A375 (cell line): ENCODE measurements at places on chromosomes 5 and 9. TPM values are rescaled to one million over a fixed set of nuclear protein-coding genes. Genes with fewer than 3 reads are reported as not detected.

MRPS2 gene
- total RNA-seq: 66.1 and 73.4 TPM in 2 replicates

CARD6 gene
- total RNA-seq: 1.2 and 1.4 TPM in 2 replicates

DTWD2 gene
- 12.2 and 18.2 TPM in 2 replicates for total RNA-seq

GCNT4 gene
- not detected in 2 replicates for total RNA-seq

GRXCR2 gene
- not detected in 2 replicates for total RNA-seq

PCDHAC2 gene
- 3.9 and 5.3 TPM in 2 replicates for total RNA-seq

NXNL2 gene
- 0.49 and 0.56 TPM in 2 replicates for total RNA-seq

ZNF608 gene
- total RNA-seq: 18.5 and 23.3 TPM in 2 replicates

RNF180 gene
- total RNA-seq: 3.0 and 3.5 TPM in 2 replicates

CTXN3 gene
- not detected in 2 replicates for total RNA-seq

GABRA1 gene
- not detected in 2 replicates for total RNA-seq

ADGRV1 gene
- 5.1 and 6.0 TPM in 2 replicates for total RNA-seq

GDA gene
- 17.6 and 19.4 TPM in 2 replicates for total RNA-seq

PSAT1 gene
- total RNA-seq: 253 and 290 TPM in 2 replicates

FGD3 gene
- total RNA-seq: 0.23 and 0.37 TPM in 2 replicates

HTR1A gene
- not detected in 2 replicates for total RNA-seq

INSL4 gene
- not detected in 2 replicates for total RNA-seq

TLN1 gene
- total RNA-seq: 168 and 176 TPM in 2 replicates

ADAMTS13 gene
- 2.7 and 3.9 TPM in 2 replicates for total RNA-seq
